ENCODE measurements at places on chromosomes 3 and 15.

- DNase-seq: no peak
Observed at GRCh38 chr3:49296781-49297411, 19.9 kb upstream of the C3orf62 start.

DNA sequence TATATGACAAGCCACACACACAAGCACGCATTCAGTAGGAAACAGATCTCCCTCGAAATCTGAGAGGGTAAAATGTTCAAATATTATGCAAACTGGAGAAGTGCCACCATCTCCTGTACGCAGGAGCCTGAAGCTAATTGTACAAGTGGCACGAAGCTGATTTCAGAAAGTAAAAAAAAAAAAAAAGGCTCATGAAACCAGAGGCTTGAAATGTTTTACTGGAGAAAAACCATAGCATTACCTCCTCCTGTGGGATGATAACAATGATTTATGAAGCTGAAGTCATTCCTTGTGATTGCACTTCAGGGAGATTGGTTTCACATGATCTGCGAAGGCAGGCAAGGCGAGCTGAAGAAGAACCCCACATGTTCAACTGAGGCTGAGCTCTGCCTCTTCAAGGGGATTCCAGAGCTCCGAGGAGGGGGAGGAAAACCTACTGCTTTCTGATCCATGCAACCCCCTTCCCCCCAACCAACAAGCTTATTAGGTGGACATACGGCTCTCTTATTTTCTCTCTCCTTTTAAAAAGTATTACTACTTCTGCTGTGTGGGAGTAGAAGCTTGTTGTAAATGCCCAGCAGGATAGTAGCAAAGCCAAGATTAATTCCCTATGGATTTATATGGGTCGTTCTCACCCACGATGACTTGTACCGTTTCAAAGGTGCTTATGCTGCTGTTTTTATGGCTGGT, 101.1 kb downstream of the GREM1 start:
- DNase-seq: no peak

DNA sequence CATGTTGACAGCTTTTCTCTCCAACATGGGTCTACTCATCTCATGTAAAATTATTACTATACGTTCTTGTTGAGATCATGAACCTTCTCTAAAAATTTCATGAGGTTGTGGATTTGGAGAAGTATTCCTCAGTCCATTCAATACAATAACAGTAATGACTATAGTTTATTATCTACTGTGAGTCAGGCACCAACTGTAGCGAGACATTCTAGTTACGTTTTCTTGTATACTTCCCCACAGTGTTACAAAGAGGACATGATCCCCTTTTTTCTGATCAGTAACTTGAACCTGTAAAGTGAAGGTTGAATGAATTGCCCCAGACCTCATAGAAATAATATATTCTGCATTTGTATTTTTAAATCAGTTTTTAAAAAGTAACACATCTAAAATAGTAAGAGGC, 76.4 kb downstream of the AKAP13 start:
- no peak for DNase-seq

GRCh38 chr3:67059443-67059842, 61.3 kb downstream of the KBTBD8 start:
- DNase-seq: no peak

GRCh38 chr3:195093731-195094130, 177.2 kb downstream of the XXYLT1 start:
- DNase-seq: no peak

All from GM12878 (cell line).